Left lobe of liver (tissue), 2 donors: ENCODE measurements at places on chromosomes 16 and 17. TPM values are rescaled to one million over a fixed set of nuclear protein-coding genes. Genes with fewer than 3 reads are reported as not detected.

The FOXL1 gene
- total RNA-seq: 0.28 TPM

DNA sequence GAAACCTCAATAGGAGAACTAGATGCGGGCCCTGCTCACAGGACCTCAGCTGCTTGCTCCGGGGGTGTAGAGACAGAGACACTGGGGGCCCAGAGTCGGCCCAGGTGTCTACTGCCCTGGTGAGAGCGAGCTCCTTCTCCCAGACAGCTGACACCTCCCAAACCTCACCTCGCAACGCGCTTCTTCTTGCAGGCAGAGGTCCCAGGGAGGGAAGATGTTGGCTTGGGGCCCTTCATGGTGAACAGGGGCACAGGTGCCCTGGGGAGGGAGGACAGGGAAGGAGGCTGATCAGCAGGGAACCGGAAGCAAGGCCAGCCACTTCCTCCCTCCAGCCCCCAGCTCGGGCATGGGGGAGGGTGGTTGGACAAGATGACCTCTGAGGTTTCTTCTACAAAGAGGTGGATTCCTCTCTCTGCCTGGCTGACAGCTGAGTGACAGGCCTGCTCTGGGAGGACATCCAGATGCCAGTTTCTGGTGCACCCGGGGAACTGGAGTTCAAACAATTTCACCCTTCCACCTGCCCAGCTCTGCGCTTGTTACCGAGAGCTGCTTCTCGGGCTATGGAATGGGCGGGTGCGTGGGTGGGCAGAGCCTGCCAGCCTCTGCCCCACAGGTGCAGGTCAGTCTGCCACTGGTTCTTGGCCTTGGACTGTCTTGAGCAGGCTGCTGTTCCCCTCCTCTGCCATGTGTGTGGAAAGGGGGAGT is 11.7 kb upstream of the GFAP start:
- DNase-seq: no peak

- DNase-seq: no peak
Measured at GRCh38 chr17:40266882-40267281, 20.8 kb upstream of the CDC6 start.

GRCh38 chr16:47477679-47478078 is 16.5 kb downstream of the PHKB start:
- DNase-seq: no peak

The KCNH6 gene
- total RNA-seq: not detected

DNA sequence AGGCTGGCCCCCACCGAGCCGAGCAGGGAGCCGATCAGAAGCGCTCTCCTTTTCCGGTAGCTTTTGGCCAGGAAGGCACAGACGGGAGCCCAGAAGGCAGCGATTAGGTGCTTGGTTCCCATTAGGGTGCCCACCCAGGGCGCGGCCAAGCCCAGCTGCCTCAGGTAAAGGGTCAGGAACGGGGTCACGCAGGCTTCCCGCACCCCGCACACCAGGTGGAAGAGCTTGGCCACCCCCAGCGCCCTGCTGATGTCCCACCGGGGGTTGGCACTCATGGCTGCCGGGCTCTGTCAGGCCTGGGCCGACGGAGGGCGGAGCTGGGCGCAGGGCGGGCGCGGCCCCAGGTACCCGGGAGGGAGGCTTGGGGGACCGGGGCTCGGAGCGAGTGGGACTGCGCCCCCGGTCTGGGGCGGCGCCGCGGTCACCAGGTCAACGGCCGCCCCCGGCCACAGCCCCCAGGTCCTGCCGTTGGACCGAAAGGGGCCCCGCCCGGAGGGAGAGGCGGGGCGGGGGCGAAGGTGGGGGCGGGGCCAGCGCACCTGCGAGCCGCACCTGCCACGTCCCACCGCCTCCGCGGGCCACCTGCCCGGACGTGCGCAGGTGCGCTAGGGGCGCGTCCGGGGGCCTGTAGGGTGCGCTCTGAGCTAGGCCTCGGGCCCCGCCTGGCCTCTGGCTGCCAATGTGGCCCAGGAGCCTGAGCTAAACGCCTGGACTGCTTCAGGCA is at the start of gene MFSD6L:
Gene MFSD6L, minus strand, starts transcription at position 520 of the 724 bp plus-strand sequence. Its CDS starts 245 bp downstream, at position 275.
- no peak for DNase-seq

The SLC16A6 gene
- total RNA-seq: 0.40 TPM

GRCh38 chr17:8294814-8295316 is 335 bp downstream of the SLC25A35 start:
- DNase-seq: no peak

GRCh38 chr16:79210607-79211006 is 389.9 kb downstream of the MAF start:
- no peak for DNase-seq

The SULT1A4 gene
- 8.3 TPM for total RNA-seq

- no peak for DNase-seq
Measured at GRCh38 chr16:57526498-57526897, 9.9 kb downstream of the CCDC102A start.

- no peak for DNase-seq
Measured at GRCh38 chr17:75773808-75774470, 8.9 kb upstream of the GALK1 start.

- DNase-seq: peak; percentile 83
Measured at GRCh38 chr16:578870-579405, 9.2 kb downstream of the PIGQ start.

The RHBDF1 gene
- total RNA-seq: 5.8 TPM

GRCh38 chr16:12677502-12677901 is 126.2 kb downstream of the CPPED1 start:
- DNase-seq: no peak

The OR3A2 gene
- not detected for total RNA-seq
